ENCODE measurements at places on chromosomes 2 and 18. TPM values are rescaled to one million over a fixed set of nuclear protein-coding genes. Genes with fewer than 3 reads are reported as not detected.

DNA sequence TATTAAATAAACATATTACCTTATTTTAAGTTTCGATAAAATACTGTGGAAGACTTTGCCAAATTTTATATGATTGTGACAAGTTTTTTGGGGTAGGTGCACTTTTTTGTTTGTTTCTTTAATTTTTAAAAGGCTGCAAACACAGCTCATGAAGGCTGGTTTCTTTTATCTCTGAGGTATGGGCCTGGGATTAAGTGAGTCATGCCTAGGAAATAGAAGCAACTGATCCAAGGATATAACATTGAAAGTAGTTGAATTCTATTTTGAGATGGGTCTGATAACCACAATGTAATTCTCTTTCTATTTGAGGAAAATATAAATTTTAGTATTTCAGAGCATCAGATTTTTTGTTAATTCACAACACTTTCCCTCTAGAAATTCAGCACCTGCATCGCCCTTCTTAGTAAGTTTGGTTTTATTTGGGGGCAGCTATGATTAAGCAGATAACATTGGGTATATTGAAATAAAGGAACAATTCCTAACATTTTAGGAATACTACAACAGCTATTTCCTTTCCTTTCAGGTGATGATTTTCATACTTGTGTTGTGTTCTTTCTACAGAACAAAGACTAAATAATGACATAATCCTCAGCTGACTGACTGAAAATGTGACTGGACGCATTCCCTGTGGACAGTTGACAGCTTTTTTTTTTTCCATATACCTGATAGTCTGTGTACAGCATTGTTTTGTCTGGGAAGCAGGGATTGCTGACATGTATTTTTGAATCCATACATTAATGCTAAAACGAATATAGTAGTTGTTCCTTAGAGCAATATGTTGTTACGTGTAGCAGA is 16.8 kb downstream of the RBM45 start:
- DNase-seq: no peak

The ZAP70 gene
- 0.64 TPM for total RNA-seq

DNA sequence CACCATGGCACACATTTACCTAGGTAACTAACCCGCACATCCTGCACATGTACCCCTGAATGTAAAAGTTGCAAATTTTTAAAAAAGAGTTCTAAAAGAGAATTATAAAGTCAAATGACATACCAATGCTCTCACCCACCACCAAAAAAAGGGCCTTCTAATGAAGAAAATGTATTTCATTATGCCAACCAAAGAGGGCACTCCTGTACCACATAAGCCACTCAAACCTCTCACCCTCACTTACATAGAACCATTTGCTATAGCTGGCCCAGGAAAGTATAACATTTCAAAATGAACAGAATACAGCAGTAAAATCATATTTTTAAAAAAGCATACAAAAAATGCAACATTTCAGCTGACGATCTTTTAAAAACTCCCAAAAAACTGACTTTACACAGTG is 241.5 kb upstream of the PKDCC start:
- no peak for DNase-seq

GRCh38 chr2:240957656-240958365 is 40.6 kb upstream of the SNED1 start:
- no peak for DNase-seq

The PPP4R1 gene
- total RNA-seq: 71.1 TPM

DNA sequence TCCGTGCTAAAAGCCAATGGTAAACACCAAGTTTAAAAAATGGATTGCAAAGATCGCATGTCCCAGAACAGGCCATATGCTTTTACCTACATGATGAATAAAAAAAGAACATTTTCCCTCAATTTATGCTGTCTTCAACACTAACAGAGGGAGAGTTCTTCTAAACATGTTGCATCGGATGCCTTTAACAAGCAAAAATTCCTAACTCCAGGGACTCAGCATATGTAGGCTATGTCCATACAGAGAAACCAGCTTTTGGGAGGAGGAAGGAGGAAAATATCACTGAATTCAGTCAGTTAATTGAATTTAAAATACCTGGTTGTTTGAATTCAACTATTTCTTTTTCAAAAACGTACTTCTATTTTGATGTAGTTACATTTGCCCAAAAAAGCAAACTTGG is 28.6 kb downstream of the BCL11A start:
- no peak for DNase-seq

- no peak for DNase-seq
Measured at GRCh38 chr18:66867653-66868052, 263.8 kb upstream of the CDH19 start.

The RAD51AP2 gene
- 0.30 TPM for total RNA-seq

GRCh38 chr2:201149064-201149820 is 33.3 kb downstream of the CFLAR start:
- no peak for DNase-seq
